ENCODE measurements at places on chromosomes 16 and 17. TPM values are rescaled to one million over a fixed set of nuclear protein-coding genes. Genes with fewer than 3 reads are reported as not detected.

DNA sequence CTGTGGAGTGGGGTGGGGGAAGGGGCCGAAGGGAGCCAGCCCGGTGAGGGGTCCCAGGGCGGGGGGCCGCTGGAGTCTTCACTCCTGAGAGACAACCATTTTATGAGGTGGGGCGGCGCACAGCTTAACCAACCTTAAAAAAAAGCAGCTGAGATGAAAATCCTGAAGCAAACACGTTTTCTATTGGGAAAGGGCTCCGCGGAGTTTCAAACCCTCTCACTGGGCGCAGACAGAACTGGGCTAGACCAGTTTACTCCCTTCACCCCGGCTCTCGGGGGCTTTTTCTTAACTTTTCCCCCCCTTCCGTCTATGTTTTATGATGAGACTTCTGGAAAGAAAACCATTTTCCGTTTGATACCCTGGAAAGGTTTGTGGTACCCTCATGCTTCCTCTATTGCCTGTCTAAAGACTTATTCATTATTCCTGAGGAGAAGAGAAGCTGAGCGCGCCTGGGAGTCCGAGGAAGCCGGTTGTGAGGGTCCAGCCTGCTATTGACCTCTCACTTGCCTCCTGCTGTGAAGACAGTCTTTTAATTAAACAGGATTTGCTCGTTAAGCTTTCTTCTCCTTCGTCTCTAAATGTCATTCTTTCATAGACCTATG lies 482 bp upstream of the SSH2 start:
- peak overlapping the region; percentile 80 for H3K4me3 ChIP-seq
- no peaks in the 10 kb centered on the region for H3K27me3 ChIP-seq
- no peaks in the 10 kb centered on the region for H3K36me3 ChIP-seq
- H3K27ac ChIP-seq: peak overlapping the region; percentile 53

DNA sequence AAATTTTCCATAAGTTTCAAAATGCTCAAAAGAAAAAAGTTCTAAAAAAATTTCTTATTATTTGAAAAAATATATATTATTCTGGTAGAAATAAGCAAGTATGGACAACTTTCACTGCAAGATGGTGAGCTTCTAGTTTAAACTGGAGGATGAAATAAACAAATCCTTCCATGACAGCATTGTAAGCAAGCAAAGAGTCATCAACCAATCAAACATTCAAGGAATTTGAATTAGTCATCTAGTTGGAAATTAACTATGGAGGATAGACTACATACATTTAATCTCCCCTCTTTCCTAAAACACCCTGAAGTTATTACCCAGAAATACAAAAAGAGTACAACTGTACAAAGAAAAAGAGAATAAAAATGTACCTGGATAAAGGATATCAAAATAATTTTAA lies 51.0 kb upstream of the IRX5 start:
- H3K27me3 ChIP-seq: no peaks in the 10 kb centered on the region
- peak; percentile 17 for DNase-seq
- H3K4me1 ChIP-seq: no peaks in the 10 kb centered on the region
- H3K36me3 ChIP-seq: no peaks in the 10 kb centered on the region
- H3K4me3 ChIP-seq: no peak overlapping the region

GRCh38 chr16:65846210-65846602 lies 520.3 kb upstream of the CDH5 start:
- H3K27ac ChIP-seq: peak overlapping the region; percentile 16
- no peak overlapping the region for H3K4me3 ChIP-seq
- H3K36me3 ChIP-seq: no peaks in the 10 kb centered on the region
- H3K27me3 ChIP-seq: no peaks in the 10 kb centered on the region
- peak; percentile 22 for DNase-seq

DNA sequence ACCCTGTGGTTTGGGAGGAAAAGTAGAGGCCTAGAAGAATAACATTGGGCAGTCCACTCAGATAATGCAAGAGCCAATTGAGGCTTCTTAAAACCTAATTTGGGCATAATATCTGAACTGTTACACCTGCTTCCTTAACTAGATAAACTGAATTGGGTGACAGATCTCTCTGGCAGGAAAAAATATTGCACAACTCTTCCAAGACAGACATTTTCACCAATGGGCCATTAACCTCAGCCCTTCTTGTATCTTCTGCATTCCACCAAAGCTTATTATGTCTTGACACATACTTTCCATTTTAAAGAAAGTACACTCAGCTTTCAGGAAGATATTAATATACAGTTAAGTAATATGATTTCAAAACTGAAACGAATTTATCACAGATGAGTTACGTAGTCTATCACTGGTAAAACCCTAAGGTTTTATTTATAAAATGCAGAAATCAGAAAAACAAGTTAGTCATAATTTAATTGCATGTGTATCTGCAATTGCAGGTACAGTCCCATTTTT lies 79.9 kb upstream of the MON1B start:
- no peaks in the 10 kb centered on the region for H3K4me1 ChIP-seq
- H3K36me3 ChIP-seq: no peaks in the 10 kb centered on the region
- H3K27ac ChIP-seq: no peak overlapping the region
- no peaks in the 10 kb centered on the region for H3K27me3 ChIP-seq
- H3K4me3 ChIP-seq: no peak overlapping the region
- DNase-seq: no peak

DNA sequence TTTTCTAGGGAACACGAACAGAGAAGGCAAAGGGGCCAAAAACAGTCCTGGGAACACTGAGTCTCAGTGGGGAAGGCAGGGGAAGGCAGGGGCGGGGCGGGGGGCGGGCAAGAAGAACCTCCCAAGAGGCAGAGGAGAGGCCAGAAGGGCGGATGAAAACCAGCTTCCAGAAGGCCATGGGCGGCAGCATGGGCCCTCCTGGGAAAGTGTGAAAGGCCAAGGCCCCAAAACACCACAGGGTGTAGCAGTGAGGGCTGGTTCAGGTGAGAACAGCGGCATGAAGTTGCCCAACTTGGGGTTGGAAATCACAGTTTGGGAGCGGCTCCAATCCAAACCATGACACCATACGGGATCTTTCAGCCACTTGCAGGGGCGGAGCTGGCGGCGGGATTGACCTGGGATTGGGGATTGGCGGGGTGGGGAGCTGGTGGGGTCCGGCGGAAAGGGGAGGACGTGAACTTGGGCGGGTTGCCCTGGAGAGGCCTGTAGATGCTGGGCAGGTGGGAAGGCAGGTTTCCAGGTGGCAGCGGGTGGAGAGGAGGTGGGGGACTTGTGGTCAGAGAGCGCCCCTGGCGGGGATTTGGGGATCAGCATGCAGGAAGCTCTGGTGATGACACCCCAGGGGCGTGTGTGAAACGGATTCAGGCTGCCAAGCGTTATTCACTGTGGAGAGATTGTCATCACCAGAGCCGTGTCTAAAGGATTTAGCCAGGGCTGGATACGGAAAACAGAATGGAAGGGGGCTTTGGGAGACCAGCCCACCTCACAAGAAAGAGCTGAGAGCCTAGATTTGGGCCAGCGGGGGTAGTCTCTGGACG lies 80.9 kb downstream of the ARHGAP23 start:
- peaks cover 29% of the 10 kb centered on the region for H3K36me3 ChIP-seq
- no peak overlapping the region for H3K4me3 ChIP-seq
- peaks cover 14% of the 10 kb centered on the region for H3K4me1 ChIP-seq
- no peaks in the 10 kb centered on the region for H3K27me3 ChIP-seq
- H3K27ac ChIP-seq: no peak overlapping the region

DNA sequence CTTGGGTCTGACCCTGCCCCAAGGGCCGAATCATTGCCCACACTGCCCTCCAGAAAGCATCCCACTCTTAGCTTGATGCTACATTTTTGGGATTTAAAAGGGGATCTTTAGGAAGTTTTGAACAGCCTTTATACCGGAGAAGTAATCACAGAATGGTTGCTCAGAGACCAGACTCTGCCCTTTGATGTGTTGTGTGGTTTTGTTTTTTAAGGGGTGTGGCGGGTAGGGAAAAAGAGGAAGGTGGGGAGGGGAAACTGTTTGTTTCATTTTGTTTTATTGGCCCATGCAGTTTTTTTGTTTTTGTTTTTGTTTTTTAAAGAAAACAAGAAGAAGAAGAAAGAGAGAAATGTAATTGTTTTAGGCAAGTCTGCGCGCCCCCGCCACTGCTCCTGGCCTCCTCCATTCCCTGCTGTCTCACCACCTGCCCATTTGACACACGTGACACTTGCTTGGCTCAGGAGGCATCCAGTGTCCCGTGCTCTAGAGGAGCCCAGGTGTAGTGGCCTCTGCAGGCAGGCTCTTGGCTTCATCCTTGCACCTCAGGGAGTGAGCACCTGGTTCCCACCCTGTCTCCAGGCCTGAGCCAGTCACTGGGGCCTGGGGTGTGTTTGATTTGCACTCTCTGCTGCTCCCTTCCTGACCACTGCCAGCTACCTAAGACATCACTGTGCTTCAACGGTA lies 35.7 kb downstream of the GNAO1 start:
- H3K27ac ChIP-seq: no peak overlapping the region
- H3K4me1 ChIP-seq: no peaks in the 10 kb centered on the region
- no peaks in the 10 kb centered on the region for H3K36me3 ChIP-seq
- no peak overlapping the region for H3K4me3 ChIP-seq
- no peak for DNase-seq

DNA sequence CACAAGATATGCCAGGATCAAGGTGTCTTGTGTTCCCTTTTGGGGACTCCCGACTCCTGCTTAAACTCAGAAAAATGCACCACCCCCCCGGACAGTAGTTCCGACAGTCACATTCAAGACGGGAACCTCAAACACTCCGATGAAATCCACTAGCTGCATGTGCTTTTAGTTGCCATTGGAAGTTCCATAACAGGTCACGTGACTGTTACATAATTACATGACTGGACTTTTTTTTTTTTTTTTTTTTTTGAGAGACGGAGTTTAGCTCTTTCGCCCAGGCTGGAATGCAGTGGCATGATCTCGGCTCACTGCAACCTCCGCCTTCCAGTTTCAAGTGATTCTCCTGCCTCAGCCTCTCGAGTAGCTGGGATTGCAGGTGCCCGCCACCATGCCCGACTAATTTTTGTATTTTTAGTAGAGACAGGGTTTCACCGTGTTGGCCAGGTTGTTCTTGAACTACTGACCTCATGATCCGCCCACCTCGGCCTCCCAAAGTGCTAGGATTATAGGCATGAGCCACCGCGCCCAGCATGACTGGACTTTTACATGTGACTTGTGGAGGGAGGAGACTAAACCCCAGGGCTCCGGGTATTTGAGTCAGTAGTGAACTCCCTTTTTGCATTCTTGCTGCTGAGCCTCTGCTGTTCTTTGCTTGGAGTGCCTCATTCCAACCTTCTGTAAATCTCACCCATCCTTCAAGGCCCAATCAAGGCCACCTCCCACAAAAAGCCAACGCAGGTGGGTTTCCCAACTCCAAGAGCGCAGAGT lies 1.6 kb downstream of the SIRT7 start:
- peak overlapping the region; percentile 80 for H3K4me3 ChIP-seq
- H3K36me3 ChIP-seq: 0 out of 2 replicates have a peak, but pooled peaks cover 14% of the 10 kb centered on the region
- peak overlapping the region; percentile 52 for H3K27ac ChIP-seq
- H3K27me3 ChIP-seq: no peaks in the 10 kb centered on the region
- peaks cover 9% of the 10 kb centered on the region for H3K4me1 ChIP-seq
- peak; percentile 87 for DNase-seq

DNA sequence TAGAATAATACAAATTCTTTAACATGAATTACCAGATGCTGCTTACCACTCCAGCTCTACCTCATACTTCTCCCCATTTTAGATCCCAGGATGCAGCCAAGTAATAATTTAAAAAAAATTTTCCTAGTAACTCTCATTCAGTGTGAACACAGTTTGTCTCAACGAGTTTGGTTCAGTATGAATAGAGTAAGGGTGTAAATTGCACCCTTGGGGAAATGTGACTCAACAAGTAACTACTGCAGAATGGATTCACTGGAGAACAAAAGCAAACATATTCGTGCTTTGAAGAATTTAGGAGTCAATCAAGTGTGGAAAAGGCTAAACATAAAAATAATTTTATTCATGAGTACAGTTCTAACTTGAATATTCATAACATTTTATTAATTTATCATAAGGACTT lies 23.0 kb downstream of the KCNJ16 start:
- no peaks in the 10 kb centered on the region for H3K4me1 ChIP-seq
- no peaks in the 10 kb centered on the region for H3K27me3 ChIP-seq
- no peak overlapping the region for H3K27ac ChIP-seq
- no peak overlapping the region for H3K4me3 ChIP-seq

DNA sequence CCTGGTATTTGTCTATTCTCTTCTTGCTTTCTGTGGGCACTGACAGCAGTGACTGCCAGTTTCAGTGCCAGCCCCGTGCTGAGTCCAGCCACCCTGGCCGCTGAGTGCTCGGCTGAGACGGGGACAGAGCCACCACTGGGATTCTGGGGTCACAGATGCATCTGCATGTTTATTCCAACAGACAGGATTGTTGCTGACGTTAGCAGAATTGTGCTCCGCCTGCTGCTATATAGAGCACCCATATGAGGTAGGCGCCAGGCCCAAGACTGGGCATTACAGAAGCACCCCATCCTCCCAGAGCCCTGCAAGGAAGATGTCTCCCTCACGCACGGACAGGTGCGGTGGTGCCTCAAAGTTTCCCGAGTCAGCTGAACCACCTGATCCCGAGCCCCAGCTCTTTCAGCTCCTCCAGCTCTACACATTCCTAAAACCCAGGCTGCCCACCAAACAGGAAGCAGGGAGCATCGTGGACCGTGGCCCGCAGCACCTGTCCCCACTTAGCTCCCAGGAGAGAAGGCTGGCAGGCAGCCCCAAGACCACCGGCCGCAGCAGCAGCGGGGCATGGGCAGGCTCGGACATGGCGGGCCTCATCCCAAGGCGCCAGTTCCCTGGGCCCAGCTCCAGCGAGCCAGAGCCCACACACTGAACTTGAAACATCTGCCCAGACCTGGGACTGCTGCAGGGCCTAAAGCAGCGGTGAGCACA lies 44.9 kb upstream of the RASD1 start:
- H3K4me3 ChIP-seq: no peak overlapping the region
- no peaks in the 10 kb centered on the region for H3K27me3 ChIP-seq
- DNase-seq: no peak
- no peaks in the 10 kb centered on the region for H3K36me3 ChIP-seq

DNA sequence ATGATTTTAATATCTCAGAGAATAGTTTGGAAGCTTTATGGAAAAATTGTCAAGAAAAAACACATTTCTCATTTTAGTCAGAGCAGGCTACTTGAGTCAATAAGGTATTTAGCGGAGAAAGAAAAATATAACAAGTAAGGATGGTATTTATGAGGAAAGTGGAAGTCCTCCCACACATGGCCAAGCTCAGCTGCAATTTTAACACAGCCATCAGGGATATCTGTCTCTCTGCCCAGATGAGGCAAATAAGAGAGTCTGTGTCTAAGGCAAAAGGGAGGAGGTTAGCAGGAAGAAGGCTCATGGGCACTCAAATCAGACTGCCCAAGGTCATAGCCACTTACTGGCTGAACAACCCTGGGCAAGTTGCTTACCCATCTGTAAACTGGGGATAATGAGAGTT lies 5.2 kb upstream of the CMTM2 start:
- no peak for DNase-seq
- no peak overlapping the region for H3K27ac ChIP-seq
- peaks cover 12% of the 10 kb centered on the region for H3K4me1 ChIP-seq
- no peaks in the 10 kb centered on the region for H3K36me3 ChIP-seq
- H3K27me3 ChIP-seq: peaks cover 10% of the 10 kb centered on the region

RILP gene
- 27.6 TPM for total RNA-seq

ACSM3 gene
- total RNA-seq: 2.1 TPM

LONP2 gene
- 48.3 TPM for total RNA-seq

QPRT gene
- not detected for total RNA-seq

TRAPPC1 gene
- total RNA-seq: 37.8 TPM

OR4D1 gene
- not detected for total RNA-seq
